ENCODE measurements at places on chromosomes 1 and 21.

GRCh38 chr1:218878369-218878768 is 295.3 kb upstream of the LYPLAL1 start:
- no peak for DNase-seq

- no peak for DNase-seq
Observed at GRCh38 chr1:151867321-151867720, 13.8 kb upstream of the THEM5 start.

DNA sequence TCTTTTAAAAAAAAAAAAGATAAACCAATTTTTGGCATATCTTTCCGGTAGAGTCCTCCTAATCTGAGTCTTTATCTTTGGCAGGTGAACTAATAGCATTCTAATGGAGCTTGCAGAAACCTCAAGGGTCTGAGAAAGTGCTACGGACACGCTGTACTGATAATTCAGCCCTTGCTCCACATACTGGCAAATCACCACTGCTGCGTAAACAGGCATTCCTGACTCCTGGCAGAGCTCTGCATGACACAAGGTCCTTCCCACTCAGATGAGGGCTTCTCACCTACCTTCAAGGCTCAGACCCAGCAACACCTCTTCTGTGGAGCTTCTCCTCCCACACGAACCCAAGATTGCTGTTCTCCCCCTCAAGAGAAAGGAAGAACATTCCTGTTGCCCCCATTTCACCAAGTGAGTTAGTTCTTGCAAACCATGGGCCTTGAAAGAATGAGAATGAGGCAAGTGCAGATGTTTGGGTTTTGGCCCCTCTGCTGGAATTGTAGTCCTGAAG is 48.0 kb downstream of the LYST start:
- DNase-seq, result no peak

- no peak for DNase-seq
Observed at GRCh38 chr1:113855630-113856400, 15.7 kb downstream of the PTPN22 start.

DNA sequence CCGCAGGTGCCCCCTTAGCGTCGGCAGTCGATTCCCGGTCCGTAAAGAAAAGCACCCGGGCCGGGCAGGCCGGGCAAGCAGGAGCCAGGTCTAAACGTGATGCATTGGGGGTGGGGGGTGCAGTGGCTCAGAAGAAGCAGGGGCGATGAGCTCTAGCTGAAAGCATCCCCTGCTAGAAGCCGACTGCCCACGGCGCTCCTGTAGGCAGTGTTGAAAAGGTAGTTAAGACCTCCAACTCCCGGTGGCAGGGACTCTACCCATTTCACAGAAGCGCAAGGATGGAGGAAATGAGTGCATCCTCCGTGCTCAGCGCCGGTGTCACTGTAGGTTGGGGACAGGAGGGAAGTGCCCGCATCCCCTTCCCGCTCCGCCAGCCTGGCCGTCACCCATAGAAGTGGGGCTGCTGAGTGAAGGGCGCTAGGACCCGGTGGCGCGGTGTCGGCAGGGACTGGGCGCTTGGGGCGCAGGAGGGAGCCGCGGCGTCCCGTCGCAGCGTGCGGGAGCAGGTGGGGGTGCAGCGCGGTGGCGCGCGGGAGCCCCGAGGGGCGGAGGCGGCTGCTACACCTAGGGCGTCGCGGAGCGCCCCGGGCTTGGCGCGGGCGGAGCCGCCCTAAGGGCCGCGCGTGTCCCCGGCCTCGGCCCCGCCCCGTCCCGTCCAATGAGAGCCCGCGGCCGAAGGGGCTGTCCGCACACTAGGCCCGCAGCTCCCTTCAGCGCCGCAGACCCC is at the start of gene WNT2B:
TSS of gene WNT2B (plus strand) at position 688 of the 727 bp plus-strand sequence. CDS start 298 bp downstream, outside the sequence.
- no peak for DNase-seq

GRCh38 chr1:165580931-165581871 is 37.4 kb downstream of the LRRC52 start:
- no peak for DNase-seq

GRCh38 chr1:94535879-94536278 is 5.7 kb downstream of the F3 start:
- DNase-seq, result no peak

DNA sequence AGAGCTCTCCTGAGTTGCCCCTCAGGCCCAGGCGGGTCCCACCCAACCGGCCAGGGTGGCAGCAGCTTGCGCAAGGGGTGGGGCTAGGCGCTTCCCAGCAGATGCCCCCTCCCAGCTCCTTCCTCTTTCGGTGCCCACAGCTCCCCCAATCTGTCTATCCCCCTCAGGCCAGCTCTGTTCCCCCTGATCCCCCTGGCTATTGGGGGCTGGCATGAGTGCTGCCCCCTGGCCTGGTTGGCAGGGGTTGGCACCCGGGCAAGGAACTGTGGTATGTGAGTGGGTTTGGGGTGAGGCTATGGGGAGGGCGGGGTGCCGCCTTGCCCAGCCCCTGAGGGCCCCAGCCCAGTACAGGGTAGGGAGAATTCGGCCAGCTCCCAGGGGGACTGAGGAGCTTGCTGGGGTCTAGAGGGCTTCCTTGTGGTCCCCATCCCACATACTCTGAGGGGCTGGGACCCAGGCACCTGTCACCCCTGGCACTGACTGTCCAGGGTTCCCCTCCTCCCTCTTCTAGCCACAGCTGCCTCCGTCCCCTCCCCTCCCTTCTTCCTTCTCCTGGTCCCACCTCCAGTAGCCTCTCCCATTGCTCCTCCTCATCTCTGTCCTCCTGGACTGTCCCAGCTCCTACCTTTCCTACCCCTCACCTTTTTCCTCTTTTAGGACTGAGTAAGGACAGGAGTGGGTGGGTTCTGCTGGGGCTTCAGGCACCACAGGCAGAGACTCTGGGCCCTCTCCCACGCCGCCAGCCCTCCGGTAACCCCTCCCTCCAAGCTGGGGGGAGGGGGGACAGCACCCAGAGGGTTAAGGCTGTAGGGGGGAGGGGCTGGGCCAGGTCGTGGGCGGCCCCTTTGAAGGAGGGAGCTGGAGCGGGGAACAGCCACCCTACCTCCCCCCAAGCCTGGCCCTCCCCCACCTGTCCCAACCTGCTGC is 5.7 kb downstream of the ZBTB7B start:
- no peak for DNase-seq

- DNase-seq, result no peak
Observed at GRCh38 chr1:60923389-60924087, 158.8 kb upstream of the NFIA start.

- peak; percentile 19 for DNase-seq
Observed at GRCh38 chr1:156489166-156489934, 11.2 kb downstream of the MEF2D start.

DNA sequence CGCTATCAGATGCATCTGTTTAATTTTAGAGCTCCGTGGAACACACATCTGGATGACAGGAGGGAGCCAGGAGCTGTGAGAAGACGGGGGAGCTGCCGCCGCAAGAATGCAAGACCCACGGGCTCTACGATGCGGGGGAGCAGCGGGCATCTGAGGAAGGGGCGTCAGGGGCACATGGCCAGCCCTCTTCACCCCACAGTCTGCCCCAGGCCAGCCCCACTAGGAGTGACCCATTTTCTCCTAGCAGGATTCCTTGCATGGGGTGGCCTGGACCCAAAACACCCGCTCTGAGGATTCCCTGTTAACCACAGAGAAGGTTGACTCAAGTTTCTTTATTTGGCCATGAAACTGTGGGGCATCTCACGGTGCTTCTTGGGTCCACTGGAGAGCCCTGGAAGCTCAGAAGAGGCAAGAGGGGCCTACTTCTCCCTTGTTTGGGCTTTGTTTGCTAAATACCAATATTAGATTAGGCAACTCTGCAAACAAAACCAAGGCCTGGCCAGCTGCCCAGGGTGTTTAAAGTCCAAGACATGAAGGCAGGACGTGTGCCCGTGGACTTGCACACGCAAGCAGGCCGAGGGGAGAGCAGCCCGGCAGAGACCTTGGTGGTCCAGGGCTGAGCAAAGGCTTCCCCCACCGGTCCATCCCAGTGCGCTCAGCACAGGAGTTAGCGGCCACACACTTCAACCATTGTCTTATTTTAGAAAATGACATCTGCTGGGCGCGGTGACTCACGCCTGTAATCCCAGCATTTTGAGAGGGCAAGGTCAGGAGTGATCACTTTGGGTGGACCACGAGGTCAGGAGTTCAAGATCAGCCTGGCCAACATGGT is 89.8 kb downstream of the DHRS3 start:
- DNase-seq, result no peak

- peak; percentile 75 for DNase-seq
Observed at GRCh38 chr1:20633190-20634064, at the start of gene PINK1. Gene PINK1 (plus strand): TSS chr1:20633458. CDS start chr1:20633549, 91 bp downstream.

DNA sequence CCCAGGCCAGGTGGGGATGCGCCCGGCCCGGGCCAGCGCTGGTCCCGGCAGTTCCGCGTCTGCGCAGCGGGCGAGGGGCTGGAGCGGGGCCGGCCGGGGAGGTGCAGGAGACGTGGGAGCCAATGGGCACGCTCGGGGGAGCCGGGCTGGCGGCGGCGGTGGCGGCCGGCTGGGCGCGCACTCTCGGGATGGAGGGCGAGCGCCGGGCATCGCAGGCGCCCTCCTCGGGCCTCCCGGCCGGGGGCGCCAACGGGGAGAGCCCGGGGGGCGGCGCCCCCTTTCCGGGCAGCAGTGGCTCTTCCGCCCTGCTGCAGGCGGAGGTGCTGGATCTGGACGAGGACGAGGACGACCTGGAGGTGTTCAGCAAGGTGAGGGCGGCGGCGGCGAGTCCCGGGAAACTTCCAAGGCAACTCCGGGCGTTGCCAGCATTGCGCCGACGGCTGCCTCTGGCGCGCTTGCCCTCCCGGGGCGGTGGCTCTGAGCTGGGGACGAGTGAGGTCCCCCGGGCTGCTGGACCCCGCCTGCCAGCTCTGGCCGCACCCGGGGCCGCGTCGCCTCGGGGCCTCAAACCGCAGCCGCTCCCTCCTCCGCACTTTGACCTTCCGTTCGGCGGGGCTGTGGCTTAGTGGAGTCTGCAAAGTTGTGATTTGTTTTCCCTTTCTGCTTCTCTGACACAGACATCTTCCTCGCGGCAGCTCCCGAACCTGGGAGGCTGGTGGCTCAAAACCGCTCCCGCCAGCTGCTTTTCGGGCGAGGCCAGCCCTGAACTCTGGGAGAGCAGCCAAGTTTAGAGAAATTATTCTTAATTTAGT is at the start of gene SNX7:
TSS of gene SNX7 (plus strand) at position 178 of the 812 bp plus-strand sequence. CDS start at position 189, 11 bp downstream.
- no peak for DNase-seq

GRCh38 chr1:185733818-185734735 is at the start of gene HMCN1:
Gene HMCN1 (plus strand): TSS chr1:185734391. CDS start chr1:185734780, 389 bp downstream.
- DNase-seq, result no peak

All from activated T-helper 1 cell treated with anti-CD3 and anti-CD28 coated beads, Interleukin-2, amount 50 U/mL, for 16 hours (primary cell).